ENCODE measurements at places on chromosomes 6 and 20. TPM values are rescaled to one million over a fixed set of nuclear protein-coding genes. Genes with fewer than 3 reads are reported as not detected.

BRPF3 gene
- 13.2 TPM for polyA plus RNA-seq

KIF6 gene
- 0.56 TPM for polyA plus RNA-seq

LCA5 gene
- polyA plus RNA-seq: 2.5 TPM

RIN2 gene
- 25.2 TPM for polyA plus RNA-seq

CST5 gene
- not detected for polyA plus RNA-seq

AKAP12 gene
- 27.7 TPM for polyA plus RNA-seq

TRIM10 gene
- polyA plus RNA-seq: not detected

CALHM6 gene
- polyA plus RNA-seq: 0.78 TPM

KIAA0408 gene
- polyA plus RNA-seq: 1.6 TPM
